ENCODE measurements at places on chromosomes 12 and 14.

DNA sequence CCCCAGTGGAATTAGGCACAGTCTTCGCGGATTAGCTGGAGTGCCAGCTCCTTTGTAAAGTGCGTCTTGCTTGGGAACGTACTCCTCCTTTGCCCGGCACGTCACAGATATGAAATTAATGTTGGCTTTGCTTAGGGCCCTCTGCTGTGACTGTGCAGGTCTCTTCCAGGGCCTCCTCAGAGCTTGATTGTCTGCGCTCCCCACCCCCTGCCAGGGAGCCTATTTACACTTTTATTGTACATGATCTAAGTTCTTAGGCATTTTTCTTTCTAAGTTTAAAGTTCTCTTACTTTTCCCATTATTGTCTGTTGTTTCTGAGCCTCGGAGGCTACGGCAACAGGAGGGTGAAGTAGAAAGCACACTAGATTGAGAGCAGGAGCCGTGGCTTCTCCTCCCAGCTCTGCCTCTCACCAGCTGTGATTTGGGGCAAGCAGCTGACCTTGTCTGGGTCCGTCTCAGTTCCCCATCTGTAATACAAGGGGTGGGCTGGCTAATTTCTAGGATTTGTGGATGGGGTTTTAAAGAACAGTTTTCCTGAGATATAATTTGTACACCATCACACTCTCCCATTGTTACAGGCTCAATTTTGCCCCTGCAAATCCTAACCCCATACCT, 81.8 kb downstream of the TSPAN9 start:
- DNase-seq = peak; percentile 84

GRCh38 chr12:70983692-70984091, 63.2 kb upstream of the PTPRR start:
- peak; percentile 50 for DNase-seq

DNA sequence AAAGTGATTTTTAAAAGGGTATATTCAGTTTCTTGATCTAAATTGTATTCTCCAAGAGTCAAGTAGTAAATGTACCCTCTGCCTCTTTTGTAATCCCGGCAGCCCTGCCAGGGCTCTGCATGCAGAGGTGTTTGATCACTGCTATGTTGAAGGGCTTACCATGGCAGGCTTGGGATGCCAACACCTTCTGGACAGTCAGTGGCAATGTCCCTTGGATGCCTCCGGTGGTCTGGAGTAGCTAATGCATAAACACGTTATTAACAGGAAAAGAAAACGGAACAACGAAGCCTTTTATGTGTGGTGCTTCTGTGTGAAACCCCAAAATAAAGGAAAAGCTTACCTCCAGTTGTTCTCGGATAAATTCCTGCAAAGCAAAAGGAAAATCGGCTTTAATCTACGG, 19.9 kb downstream of the EIF2B2 start:
- peak; percentile 27 for DNase-seq

GRCh38 chr12:108133482-108133881, 4.4 kb downstream of the WSCD2 start:
- no peak for DNase-seq

DNA sequence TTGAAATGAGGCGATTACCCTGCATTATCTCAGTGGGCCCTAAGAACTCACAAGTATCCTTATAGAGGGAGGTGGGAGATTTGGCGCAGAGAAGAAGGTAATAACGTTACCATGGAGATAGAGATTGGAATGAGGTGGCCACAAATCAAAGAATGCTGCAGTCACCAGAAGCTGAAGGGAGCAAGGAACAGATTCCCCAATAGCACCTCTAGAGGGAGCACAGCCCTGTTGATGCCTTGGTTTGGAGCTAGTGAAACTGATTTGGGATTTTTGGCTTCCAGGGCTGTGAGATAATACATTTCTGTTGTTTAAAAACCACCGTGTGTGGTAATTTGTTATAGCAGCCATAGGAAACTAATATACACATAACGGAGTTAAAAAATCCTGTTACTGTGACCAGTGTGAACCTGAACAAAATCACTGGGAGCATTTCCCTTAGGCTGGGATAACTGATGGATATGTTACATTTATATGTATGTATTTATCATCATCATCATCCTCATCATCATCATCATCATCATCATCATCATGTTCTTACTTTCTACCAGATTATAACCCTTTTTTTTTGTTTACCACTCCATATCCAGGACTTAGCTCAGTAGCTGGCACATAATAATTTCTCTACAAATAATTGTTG, 100.3 kb downstream of the LIN7A start:
- DNase-seq = peak; percentile 71

- no peak for DNase-seq
These were observed 98.7 kb upstream of the PLXNC1 start for GRCh38 chr12:94049718-94050117.

- DNase-seq = peak; percentile 95
These were observed 12.2 kb upstream of the NID2 start for GRCh38 chr14:52080808-52081755.

- DNase-seq = no peak
These were observed 92.0 kb upstream of the AMN1 start for GRCh38 chr12:31820832-31821231.

- no peak for DNase-seq
These were observed 4.3 kb upstream of the GZMH start for GRCh38 chr14:24613747-24614146.

DNA sequence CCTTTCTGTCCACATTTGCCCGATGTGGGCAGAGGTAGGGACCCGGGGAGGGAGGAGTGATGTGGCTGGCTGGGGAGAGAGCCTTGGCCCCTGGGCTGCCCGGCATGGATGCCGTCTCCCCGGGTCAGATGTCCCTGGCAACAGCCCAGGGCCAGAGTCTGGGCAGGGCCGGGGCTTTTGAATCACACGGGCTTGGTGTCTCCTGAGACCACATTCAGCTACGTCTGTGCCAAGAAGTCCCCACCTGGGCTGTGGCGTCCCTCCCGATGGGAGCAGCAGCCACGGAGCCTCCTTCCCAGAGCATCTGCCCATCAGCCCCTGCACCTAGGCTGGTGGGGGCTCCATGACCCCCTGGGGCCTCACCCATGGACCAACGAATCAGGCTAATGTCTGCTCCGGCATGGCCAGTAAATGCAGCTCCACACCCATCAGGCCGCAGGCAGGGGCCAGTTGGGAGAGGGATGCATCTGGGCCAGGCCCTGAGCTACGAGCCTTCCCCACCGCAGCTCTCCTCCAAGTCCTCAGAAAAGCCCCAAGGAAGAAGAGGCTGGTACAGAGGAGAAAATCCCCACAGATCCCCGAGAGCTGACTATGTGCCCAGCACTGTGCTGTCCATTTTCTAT, 109.4 kb downstream of the RFLNA start:
- DNase-seq = no peak

- no peak for DNase-seq
These were observed 76.3 kb upstream of the NOS1 start for GRCh38 chr12:117437516-117438255.

DNA sequence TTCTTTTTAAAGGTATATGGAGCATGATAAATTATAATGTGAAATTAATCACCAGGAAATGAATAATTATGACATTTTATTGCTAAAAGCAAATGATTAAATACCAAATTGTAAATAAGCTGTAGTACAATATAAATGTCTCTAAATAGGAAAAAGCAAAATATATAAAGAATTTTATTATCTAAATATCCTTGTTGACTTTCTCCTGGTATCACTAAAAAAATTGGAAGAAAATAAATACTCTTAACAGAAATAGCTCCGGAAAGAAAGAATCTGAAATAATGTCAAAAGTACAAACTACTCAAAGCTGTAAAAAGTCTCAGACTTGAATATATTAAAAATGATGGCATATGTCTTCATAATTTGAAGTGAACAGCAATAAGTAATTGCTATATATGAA, at the start of gene OR11H7:
TSS of gene OR11H7 (plus strand) at position 301 of the 400 bp plus-strand sequence.
- DNase-seq = no peak

DNA sequence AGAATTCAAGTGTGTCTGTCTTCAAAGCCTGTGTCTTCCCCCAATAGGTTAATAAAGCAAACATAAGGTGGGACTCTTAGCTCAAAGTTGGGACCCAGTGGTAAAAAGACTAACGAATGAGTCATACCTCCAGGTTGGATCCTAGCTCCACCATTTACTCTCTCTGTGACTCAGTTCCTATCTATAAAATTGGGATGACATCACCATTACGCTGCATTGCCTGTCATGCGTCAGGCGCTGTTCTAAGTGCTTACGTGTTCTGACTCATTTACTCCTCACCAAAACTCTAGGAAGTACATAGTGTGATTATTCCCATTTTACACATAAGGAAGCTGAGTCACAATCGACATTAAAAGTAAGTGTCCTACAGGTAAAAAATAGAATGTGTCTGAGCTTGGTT, 915.8 kb downstream of the VRK1 start:
- no peak for DNase-seq

DNA sequence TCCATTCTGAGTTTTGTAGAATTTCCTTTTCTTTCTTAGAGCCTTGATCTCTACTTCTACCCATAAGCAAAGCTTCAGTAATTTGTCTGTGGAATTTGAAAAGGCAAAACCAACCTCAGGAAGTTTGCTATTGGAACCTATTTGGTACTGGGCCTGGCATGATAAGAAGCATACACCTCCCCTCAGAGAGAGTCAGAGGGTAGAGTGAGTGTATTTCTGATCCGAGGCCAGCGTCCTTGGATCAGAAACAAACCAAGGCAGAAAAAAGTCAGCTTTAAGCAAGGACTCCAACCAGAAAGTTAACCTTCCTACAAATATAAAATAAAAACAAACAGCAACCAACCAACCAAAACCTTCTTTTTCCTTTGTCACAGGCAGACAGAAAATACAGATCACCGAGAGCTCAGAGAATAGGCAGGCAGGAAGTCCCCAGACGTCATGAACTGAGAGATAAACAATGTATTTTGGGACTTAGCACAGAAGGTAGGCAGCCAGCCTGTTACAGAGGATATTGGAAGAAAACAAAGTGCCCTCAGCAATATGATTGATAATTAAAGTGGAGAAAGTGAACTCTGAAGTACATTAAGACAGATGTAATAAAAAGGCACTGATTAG, 141.5 kb downstream of the NEDD1 start:
- DNase-seq = no peak

GRCh38 chr12:108232565-108232964, 103.5 kb downstream of the WSCD2 start:
- no peak for DNase-seq

All from iris pigment epithelial cell (primary cell).